ENCODE measurements at places on chromosomes 11 and 22.

DNA sequence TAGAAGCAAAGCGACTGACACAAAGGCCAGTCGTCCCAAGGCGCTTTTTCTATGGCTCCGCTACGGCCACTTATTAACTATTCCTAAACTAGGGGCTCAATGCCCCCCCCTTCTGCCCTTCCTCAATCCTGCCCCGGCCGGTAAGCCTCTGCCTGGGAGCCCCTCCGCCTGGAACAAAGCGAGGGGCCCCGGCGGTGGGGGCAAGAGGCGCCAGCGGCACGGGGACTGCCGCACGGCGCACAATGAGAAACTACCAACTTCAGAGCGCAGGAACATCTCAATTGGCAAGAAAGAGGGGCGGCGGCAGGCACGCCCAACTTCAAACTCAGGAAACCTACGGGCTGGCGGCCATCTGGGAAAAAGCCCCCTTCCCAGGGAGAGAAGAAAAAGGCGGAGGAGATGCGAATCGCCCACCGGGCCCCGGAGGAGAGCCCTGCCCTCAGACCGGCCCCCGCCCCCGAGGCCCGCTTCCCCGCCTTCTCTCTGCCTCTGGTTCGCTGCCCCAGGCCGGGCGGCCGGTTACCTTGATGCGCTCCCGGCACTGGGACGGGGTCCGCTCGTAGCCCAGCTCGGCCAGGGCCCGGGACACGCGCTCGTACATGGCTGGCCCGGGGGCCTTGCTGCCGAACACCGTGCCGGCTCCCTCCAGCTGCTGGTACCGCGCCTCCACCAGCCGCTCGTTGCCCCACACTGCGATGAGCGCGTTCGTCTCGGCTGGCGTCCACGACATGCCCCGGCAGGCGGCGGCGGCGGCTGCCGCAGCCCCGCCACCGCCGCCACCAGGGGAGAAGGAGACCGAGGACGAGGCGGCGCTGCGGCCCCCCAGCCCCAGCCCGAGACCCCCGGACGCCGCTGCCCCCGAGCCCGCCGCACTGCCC, 619 bp downstream of the MSANTD2 start:
- peak; percentile 16 for DNase-seq

- DNase-seq = no peak
Measured at GRCh38 chr11:21480240-21480639, 712.6 kb upstream of the ANO5 start.

GRCh38 chr11:130601141-130601540, 152.7 kb downstream of the ADAMTS15 start:
- no peak for DNase-seq

GRCh38 chr11:105588001-105588400, 21.9 kb upstream of the GRIA4 start:
- no peak for DNase-seq
